HFFc6 (cell line): ENCODE measurements at places on chromosomes 11 and 22.

GRCh38 chr11:71486320-71486719, 33.3 kb downstream of the NADSYN1 start:
- DNase-seq, result no peak

GRCh38 chr11:33375236-33375635, 118.1 kb downstream of the HIPK3 start:
- DNase-seq, result no peak

DNA sequence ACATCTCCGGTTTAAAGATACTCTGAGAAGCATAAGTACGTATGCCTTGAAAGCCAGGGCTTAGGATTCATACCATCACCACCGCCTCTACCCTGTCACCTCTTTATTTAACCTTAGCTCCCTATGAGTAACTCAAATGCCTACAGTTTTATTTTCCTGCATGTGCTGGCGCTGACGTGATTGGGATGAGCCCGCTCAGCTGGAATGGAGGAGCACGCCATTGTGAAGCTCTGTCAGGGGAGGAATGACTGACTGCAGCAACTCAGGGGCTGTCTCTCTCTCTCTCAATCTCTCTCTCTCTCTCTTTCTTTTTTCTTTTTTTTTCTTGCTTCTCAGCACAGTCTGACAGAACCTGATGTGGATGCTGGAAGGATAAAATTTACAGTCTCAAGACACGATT, 12.4 kb downstream of the CAVIN3 start:
- DNase-seq, result no peak

DNA sequence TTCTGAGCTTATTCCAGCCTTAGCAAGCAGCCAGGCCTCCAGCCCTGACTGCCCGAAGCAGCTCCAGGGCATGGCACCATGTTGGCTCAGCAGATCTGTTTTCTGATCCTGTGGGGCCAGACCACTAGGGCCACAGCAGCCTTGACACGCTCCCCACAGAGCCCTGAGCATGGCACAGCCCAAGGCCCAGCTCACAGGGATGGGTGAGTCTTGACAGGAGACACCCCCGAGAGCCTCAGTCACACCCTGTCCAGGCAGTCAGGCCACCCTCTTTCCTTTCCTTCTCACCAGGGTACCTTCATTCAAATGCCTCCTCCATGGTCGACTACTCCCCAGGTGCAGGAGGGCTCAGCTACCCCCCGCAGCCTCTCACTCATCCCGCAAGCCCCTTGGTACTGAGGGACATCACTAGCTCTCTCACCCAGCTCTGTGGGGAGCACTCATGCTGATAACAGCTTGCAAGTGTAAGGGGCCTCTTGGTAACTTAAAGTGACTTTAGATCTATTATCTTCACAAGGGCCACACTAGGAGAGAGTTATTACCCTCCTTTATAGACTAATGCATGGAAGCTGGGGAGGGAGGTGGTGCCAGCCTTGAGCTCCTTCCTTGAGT, 3.9 kb upstream of the CDC42BPG start:
- DNase-seq, result no peak

DNA sequence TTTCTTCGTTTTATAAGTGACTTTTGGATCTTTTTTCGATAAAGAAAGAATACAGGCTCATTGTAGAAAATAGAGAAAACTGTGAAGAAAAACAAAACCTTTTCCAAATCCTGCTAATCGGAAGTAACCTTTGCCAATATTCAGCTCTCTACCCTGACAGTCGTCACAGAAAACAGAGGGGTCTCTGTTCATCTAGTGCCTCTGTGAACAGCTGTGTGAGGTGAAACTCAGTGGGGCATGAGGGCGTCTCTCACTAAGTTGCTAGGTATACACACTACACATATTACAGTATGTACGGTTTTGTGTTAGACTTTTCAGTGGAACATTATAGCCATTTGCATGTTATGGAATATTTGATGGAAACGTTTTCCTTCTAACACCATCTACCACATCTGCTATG, 39.4 kb downstream of the DHCR7 start:
- DNase-seq, result no peak

DNA sequence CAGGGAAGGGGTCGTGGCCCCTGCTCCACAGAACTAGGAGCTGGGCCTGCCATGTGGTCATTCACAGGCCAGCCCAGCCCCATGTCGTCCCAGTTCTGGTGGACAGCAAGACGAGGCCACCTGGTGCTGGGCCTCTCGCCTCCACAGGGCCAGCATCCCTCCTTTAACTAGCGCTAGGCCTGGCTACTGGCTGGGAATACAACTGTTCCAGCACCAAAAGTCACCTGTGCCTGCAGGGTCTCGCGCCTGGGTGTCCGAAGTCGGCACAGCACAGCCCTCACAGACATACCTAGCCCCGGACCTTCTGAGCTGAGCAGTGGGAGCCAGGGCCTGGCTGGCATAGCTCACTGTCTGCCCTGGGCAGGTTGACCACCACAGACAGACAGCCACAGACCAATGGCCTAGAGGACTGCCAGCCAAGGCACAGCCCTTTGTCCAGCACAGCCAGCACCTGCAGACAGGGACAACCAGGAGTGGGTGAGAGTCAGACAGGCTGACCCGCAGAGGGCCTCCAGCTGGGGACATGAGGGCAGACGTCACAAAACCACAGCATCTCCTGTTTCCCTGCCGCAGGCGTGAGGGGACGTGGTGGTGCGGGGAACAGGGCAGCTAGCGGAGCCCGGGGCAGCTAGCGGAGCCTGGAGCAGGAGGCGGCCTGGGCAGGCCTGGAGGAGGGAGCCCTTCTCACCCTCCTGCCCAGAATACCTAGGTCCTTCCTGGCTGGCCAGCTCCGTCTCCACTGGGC, 27.2 kb upstream of the TH start:
- no peak for DNase-seq

DNA sequence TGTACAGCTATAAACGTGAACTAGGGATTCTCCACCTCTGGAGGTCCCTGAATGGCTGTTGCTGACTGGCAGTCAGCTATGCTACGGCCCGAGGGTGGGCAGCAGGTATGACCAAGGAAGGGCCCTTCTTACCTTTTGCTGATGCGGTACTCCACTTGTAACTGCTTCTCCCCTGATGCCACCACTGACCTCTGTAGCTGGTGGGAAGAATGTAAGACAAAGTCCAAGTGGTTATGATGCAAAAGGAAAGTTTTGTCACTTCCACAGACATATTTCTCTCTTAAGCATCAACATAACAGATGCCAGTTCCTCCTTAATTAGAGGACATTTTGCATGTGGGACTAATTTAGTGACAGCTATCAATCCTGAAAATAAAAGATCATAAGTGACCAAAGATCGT, 32.2 kb downstream of the P4HA3 start:
- no peak for DNase-seq

DNA sequence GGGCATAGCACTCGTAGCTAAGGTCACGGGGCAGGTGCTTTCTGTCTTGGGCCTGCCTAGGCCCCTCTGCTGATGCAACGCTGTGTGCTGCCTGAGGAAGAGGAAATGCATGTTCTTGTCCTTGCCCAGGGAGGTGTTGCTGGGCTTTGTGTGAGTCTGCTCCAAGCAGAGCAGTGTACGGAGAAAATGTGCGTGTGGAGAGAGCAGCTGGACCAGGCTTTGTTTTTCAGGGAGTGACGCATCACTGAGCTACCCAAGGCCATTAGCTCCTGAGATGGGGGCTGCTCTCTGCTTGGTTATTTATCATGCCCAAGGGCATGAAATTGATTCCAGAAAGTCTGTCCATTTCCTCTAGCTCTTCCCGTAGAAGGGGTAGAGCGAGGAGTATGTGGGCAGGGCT, 82.9 kb upstream of the THY1 start:
- DNase-seq, result no peak

DNA sequence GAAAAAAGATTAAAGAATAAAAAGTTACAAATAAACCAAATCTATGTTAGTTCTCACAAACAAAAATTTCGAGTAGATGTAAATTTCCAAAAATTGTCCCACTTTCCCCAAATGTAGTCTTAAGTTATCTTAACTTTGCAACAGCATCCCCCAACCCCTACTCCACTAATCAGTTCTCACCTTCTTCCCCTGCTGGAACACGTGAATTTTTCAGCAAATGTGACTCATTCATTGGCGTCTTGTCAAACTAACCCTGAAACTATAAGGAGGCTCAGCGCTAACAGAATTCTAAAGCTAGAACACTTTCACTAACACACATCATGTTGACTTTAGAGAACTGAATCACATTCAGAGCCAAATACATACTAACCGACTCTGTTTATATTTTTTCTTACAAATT, 46.1 kb downstream of the PHF21A start:
- peak; percentile 25 for DNase-seq

DNA sequence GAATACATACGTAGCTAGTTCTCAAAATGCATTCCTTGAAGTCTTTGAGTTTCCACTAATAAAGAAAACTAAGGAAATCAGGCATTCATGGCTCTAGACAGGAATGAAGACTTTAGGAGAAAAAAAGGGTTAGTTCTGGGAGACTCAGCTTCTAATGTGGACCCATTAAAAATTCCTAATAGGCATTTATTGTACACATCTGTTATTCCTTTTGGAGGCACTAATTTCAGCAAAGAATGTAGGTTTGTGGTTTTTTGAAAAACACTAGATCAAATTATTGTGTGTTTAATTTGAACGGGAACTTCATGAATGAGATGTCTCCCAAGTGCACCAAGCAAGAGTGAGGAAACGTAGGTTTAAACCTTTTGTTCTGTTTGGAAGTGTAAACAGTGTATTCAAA, 42.7 kb downstream of the PARVA start:
- no peak for DNase-seq
